GM23338 (cell line): ENCODE measurements at places on chromosomes 4 and X.

DNA sequence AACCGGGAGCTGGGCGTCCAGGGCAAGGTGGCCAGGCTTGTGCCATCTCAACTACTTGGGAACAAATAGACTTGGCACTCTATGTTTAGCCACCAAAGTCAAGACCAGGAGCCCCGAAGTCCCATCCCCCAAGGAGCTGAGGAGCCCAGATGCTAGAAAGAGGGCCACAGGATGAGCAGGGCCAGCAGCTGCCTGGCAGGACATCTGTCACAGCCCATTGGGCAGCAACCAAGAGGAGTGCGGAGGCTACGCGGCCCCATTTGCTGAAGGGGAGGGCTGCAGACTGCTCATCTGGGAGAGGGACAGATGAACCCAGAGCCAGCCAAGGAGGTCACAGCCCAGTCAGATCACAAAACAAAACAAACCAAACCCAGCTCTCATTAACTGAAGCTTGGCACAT, 22.9 kb upstream of the SOWAHD start:
- no peak for DNase-seq

DNA sequence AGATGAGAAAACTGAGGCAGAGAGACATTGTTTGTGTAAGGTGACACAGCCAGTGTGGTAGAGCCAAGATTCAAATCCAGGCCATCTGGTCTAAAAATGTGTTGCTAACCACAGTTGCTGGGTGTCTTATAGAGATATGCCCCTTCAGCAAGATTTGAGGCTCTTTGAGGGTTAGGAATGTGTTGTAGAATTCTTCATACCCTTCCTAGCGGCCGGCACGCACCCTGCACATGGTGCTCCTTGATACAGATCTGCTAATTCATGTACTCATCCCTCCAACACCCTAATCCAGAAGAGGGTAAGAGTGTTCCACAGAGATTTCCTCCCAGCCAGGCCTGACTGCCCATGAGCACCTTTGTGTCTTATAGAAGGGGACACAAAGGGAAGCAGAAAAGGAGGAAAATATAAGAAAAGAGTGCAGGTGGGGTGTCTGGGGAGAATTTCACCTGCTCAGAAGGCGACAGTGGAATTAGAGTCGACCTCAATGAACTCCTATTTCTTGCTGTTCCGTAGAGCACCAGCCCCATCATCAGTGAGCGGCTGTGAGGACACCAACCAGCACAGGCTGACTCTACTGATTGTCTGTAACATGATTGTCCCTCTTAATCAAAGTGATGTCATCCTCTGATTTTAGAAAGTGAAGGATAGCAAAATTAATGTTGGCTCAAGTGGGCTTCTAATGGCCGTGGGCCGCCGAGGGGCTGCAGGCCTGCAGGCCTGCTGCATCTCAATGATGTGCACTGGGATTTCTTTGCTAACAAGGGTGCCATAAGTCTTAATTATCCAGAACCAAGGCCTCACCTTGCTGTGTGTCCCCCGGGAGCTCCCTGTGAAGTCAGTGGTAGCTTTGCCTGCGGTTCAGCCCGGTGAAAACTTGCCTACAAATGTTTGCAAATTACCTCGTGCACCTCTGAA, 24.2 kb upstream of the SMIM20 start:
- no peak for DNase-seq

GRCh38 chr4:95985051-95985450, 145.2 kb downstream of the PDHA2 start:
- no peak for DNase-seq

- DNase-seq = no peak
These were observed 12.7 kb downstream of the WFS1 start for GRCh38 chr4:6282314-6282771.

DNA sequence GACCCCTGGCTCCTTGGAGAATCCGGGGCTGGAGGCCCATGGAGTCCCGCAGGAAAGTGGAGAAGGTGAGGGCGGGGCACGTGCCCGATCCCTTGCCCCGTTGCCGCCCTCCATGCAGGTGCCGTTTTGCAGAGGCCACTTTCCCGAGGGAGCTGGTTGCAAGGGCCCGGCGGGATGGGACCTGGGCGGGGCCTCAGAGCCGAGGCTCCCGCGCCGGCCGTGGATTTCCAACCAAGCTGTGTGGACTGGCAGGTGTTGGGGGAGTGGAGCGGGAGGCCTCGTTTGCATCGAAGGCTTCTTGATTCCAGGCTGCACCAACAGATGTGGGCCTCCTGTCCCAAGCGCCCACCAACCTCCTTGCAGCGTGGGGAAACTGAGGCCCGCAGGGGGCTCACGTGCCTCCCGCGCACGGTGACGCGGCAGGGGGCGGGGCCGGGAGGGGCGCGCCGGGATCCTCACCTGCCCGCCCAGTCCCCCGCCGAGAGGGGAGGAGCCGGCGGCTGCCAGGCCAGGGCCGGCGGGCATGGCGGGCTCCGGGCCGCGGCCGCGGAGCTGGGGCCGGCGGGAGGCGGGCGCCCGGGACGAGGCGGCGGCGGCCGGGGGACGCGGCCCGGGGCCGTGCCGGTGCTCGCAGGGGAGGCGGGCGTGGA, 24.9 kb downstream of the SH3BP2 start:
- peak; percentile 77 for DNase-seq

- no peak for DNase-seq
These were observed 93.1 kb downstream of the PCDH19 start for GRCh38 chrX:100316987-100317386.

- DNase-seq = no peak
These were observed 207.4 kb downstream of the TMA16 start for GRCh38 chr4:163701916-163702315.

DNA sequence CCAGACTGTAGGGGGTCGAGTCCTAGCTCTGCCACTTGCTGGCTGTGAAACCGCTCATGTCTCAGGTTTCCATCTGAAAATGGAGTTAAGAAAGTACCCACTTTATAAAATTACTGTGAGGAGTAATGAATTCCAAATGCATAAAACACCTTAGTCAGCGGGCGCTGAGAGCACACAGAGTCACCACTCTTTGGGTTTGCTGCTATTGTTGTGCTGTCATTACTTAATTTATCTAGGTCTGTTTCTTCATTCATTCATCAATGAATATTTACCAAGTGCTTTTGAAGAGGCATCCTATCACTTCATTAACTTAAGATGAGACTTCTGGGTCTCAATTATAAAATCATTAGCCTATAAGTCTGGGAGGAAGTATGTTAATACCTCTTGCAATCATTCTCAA, 317.3 kb downstream of the FBXW7 start:
- no peak for DNase-seq

GRCh38 chrX:31057291-31057690, 14.6 kb downstream of the FTHL17 start:
- no peak for DNase-seq

GRCh38 chrX:111260451-111260850, 9.8 kb downstream of the CAPN6 start:
- no peak for DNase-seq
